Activated naive CD8-positive, alpha-beta T cell treated with anti-CD3 and anti-CD28 coated beads for 36 hours (primary cell): ENCODE measurements at places on chromosomes 16 and 17.

DNA sequence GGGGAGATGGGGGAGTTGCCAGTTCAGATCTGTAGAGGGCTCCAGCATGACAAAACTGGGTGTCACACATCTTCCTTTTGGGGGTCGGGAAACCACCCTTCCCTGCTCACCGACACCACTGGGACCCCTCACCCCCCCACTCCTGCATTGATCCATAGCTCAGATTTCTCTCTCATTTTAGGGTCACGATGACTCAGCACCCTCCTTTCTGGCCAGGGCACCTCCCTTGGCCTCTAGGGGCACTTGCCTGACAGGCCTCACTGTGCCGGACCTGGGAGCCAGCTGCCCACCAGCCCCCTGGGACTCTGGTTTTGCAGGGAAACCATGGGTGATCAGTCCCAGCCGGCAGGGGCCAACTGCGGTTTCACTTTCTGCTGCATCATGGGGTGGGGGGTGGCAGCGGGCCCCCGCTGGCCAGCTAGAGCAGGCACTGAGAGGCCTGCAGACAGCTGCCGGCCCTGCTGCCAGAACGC lies 239.4 kb downstream of the MRTFB start:
- no peak for DNase-seq

GRCh38 chr17:1030684-1031532 lies 34.0 kb downstream of the TIMM22 start:
- DNase-seq = no peak

DNA sequence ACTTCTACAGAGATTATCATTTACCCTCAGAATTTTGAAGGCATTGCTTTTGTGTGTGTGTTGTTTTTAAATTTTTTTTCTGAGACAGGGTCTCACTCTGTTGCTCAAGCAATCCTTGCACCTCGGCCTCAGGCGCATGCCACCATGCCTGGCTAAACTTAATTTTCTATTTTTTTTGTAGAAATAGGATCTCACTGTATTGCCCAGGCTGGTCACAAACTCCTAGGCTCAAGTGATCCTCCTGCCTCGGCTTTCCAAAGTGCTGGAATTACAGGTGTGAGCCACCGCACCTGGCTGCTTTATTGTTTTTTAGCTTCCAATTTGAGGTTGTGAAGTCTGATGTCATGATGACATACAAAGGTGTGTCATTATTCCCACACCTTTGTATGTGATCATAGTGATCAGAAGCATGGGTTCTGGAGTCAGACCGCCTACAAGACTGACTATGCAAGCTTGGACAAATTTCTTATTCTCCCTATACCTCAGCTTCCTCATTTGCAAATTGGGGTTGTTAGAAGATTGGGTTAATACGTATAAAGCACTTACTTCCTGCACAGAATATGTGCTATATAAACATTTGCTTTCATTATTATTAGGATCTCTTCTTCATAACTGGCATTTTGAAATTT lies 5.8 kb downstream of the SEPHS2 start:
- no peak for DNase-seq

DNA sequence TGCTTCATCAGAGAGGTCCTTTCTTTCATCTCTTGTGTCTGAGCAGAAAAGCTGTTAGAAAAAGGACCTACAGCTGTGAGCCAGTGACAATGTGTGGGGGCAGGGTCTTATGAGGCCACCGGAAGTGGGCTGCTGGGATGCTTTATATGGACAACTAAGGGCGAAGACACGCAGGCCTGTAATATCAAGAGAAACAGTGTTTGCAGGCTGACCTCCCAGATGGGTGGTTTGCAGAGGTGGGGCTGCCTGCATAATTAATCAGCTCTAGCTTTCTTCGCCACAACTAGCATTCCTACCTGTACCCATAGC lies 30.4 kb upstream of the SALL1 start:
- no peak for DNase-seq

- DNase-seq = no peak
Observed at GRCh38 chr16:15498427-15499175, 64.2 kb downstream of the BMERB1 start.

DNA sequence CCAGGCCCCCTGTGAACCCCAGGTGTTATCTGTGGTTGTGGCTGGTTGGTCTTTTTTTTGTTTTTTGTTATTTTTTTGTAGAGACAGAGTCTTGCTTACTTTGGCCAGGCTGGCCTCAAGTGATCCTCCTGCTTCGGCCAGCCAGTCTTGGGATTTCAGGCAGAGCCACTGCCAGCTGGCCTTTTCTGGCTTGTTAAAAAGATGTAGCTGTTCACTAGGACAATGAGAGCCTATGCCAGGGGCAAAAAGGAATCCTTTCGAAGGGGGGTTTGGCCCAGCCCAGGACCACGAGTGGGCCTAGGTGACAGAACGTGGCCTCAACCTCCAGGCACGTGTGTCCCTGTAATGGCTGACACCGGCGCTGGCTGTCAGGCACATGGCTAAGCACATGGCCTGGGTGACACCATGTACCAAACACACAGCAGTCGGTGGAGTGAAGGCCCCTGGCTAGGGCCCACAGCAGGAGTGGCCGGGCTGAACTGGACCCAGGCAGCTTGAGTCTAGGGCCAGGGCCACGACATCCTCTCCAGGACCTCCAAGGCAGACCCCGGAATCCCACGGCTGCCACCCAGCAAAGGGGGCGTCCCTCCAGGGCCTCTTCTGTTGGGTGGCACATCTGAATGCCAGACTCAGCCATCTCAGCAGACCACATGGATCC lies 6.9 kb upstream of the SLC38A8 start:
- DNase-seq = no peak

DNA sequence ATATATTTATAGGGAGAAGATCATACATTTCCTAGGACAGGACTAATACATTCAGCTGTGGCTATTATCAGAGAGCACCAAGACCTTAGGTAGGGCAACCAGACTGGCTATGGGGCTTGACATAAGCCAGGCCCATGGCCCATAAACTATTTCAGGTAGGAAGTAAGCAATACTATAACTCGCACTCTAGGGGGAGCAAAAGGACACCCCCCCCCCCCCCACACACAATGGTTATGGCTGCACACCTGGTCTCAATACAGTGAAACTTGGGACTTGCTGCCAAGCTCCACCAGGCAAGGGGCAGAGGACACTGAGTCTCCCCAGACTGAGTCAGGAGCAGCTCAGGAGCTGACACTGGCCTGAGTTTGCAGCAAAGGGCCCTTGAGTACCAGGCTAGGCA lies 348.9 kb upstream of the ASIC2 start:
- DNase-seq = no peak

DNA sequence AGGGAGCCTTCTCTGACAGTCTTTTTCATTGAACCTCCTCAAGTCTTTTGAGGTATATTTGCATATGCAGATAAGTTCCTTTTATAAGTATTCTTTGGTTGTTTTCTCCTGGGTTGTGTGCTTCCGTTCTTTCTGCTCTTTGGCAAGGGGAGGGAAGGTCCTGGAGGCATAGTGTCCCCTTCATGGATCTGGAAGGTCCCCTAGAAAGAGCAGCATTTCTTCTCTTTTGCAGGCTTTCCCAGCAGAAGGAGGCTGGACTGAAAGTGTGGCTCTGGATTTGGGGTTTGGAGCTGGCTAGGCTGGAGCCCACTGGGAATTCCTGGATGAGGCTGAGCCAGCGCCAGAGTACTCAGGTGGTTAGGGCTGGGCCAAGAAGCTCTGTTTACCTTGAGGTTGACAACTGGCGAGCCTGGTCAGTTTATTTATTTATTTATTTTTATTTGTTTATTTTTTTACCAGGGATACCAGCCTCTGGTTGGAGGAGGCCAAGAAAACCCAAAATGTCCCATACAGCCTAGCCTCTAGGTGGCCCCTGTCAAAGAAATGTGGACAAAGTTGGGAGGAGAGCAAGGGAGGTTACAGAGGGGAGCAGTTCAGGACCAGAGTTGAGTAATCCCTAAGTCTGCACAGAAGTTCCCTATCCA lies 5.4 kb upstream of the TOP2A start:
- no peak for DNase-seq

- no peak for DNase-seq
Observed at GRCh38 chr16:66735891-66736290, 15.5 kb downstream of the DYNC1LI2 start.

DNA sequence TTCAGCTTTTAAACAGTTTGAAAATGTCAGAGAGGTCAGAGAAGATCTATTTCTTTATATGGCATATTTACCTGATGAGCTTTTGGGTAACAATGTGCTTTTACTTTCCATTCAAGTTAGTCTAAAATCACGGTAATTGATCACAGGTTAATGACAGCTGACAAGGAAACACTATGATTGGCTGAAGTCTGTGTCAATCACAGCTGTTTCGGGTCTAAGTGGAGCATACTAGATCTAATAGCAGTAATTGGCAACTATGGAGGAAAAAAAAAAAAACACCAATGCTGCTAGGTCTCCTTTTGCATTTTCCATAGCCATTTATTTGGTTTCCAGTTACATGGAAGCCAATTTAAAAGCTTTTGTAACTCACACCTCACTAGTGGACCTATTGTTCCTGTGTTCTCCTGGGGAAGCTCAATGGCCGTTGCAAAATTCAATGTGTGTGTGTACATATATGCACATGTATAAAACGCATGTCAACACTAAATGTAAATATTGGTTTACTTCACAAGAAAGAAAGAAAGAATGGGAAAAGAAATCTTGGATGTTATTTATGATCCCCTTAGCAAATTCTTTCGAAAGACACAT lies 568.3 kb upstream of the ZFHX3 start:
- DNase-seq = no peak

GRCh38 chr17:79364315-79365094 lies 246.3 kb downstream of the RBFOX3 start:
- no peak for DNase-seq

GRCh38 chr17:44604116-44604761 lies 47.0 kb downstream of the FZD2 start:
- DNase-seq = no peak

GRCh38 chr16:10678655-10679054 lies 16.1 kb downstream of the TEKT5 start:
- no peak for DNase-seq

- DNase-seq = no peak
Observed at GRCh38 chr16:27374221-27374803, 27.7 kb upstream of the IL21R start.

DNA sequence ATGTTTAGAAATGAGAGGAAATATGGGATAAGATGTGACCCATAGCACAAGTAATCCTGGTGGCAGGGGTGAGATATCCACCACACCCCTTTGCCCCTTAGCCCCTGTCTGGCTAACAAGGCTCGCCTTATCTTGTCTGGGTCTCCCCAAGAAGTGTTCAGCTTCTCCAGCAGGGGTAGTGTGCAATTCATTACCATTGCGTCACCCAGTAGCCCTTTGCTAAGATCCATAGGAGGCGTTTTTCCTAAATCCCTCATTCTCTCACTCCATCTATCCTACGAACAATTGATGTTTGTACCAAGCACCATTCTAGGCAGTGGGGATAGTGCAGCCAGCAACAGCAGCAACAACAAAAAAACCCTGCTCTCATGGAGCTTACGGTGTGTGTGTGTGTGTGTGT lies 30.8 kb downstream of the CCDC42 start:
- DNase-seq = no peak

DNA sequence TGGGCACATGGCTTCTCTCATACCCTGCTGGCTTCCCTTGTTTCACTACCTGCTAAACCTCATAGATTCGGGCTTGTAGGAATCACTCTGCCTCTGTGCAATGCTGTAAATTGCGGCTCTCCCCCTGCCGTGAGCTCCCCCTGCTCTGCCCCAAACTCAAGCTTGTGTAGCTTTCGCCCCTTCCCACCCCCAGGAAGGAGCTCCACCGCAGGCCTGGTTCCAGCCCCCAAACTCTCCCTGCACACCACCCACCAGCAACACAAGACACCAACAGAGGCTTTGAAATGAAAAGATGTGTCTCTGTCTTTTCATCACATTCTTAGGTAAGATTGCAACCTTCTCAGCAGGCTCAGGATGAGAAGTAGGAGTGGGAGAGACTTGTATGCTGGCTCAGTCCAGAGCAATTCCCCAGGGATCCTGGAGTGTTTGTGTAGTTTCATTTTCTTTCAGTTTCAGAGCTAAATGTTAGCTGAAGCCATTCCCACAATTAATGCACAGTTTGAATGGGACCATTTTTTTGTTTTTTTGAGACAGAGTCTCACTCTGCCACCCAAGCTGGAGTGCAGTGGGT lies 14.2 kb downstream of the CX3CL1 start:
- no peak for DNase-seq

- no peak for DNase-seq
Observed at GRCh38 chr17:27535178-27535928, 79.1 kb downstream of the KSR1 start.

- DNase-seq = no peak
Observed at GRCh38 chr17:66952031-66952524, 12.4 kb upstream of the CACNG4 start.

- no peak for DNase-seq
Observed at GRCh38 chr17:838486-838885, 56.3 kb downstream of the MRM3 start.

- DNase-seq = no peak
Observed at GRCh38 chr16:88882358-88883030, 16.0 kb upstream of the PABPN1L start.

DNA sequence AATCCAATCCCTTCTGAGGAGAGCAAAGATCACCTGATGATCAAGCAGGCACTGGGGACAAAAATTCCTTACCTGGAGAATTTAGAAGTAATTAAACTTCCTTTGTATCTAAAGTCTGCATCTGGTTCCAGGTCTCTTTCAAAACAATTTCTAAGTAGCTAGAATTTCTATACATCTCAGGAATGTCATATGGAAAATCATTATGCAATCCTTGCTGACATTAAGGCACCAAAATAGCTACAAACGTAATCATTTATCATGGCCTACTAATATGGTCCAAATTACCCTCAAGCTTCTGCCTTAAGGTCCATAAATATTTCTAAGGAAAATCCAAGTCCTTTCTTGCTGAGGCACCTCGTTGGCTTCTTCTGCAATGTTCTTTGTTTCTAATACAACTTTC lies 32.9 kb upstream of the YPEL2 start:
- no peak for DNase-seq

- peak; percentile 71 for DNase-seq
Observed at GRCh38 chr16:4358831-4359561, 7.9 kb upstream of the PAM16 start.

- DNase-seq = no peak
Observed at GRCh38 chr17:56389356-56389755, 204.1 kb upstream of the NOG start.

GRCh38 chr17:63151941-63152523 lies 186.0 kb downstream of the TANC2 start:
- no peak for DNase-seq

- DNase-seq = no peak
Observed at GRCh38 chr17:72104863-72105234, 16.0 kb upstream of the SOX9 start.

GRCh38 chr16:24848065-24848464 lies 2.3 kb downstream of the SLC5A11 start:
- DNase-seq = no peak
